ENCODE measurements at places on chromosomes 5 and 9.

DNA sequence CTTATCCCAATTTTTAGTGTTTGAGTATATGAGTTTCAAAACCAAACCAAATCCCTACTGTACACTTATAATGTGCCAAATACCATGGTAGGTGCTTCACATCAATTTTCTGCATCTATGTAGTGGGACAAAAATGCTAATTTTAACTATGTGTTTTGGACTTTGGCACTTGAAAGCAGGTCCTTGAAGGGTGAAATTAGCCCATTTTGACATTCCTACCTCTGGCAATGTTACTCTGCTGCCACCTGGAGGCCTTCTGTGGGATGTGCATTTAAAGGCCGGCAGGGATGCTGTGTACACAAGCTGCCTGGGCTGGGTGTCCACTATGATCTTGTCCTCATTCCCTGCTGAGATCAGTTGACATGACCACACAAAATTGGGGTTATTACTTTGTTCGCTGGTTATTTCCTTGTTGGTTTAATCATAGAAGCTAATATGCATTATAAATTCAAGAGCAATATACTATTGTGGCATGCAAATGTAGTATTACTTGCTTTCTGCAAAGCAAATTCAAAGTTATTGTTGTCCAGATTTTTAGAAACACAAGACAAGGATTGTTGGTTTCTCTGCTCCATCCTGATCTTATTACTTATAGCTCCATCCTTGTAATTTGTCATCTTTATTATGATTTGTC lies 166.8 kb downstream of the ARHGEF28 start:
- DNase-seq, result peak; percentile 62

GRCh38 chr9:92706218-92706940 lies 36.4 kb upstream of the IPPK start:
- peak; percentile 36 for DNase-seq

DNA sequence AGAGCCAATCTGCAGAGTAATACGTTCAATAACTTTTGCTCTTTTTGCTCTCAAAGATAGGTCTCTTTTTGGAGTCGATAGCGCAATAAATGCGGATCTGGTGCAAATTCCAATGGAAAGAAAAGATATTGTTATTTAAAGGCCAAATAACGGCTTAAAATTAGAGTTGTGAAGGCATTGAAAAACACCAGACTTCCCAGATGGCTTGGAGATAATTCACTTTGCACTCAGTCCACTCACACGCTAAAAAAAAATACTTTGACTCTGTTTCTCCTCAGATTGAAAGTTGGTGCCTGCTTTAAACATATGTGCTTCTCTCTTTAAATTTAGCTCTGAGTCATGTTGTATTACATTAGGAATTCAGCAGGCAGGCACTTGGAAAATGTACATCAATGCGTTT lies 19.5 kb upstream of the MED27 start:
- no peak for DNase-seq

DNA sequence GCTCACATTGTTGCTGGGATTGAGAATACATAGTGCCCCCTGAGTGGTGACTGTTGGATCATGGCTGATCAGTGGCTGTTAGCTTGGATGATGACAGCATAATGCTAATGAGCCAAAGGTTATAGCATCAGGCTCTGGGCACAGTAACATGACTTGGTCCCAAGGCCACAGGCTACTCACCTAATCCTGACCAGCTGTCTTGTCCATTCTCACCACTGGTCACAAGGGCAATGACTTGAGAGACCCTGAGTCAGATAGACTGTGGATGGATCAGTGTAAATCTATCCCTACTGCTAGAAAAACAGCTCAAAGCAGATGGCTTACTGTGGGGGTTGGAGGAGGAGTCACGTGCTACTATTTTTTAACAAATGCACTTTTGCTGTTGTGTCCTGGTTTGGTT lies 74.7 kb downstream of the AOPEP start:
- DNase-seq, result no peak

DNA sequence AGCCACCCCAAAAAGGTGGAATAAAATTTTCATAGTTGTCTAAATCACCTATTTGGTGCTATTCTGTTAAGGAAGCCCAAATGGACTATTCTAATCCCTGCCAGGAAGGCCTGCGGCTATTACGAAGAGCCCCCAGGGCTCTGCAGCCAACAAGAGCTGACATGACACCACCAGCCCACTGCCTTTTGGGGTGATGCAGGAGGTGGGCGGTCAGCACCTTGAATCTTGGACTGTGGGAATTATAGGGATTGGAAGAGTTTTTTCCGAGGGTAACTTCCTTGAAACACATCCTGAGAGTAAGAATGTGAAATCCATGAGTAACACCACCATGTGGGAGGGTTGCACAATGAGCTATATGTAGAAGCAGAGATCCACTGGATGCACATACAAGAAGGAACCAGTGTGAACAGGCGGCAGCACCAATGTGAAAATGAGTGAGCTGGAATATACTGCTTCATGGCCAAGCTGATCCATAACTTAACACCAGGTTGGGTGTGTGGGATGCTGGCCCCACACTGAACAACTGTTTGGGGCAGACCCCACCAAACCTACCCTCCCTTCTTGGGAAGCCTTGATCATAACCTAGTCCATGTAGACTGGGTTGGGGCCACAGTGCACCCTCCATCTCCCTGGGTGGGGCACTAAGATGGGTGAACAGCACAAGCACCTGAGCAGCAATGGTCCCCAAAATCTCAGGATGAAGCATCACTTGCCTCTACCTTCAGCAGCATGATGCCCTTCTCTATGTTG lies 239.0 kb downstream of the FSTL4 start:
- DNase-seq, result no peak

GRCh38 chr5:37436146-37436934 lies 57.2 kb downstream of the WDR70 start:
- DNase-seq, result no peak

GRCh38 chr5:51652980-51653379 lies 269.7 kb downstream of the ISL1 start:
- no peak for DNase-seq

DNA sequence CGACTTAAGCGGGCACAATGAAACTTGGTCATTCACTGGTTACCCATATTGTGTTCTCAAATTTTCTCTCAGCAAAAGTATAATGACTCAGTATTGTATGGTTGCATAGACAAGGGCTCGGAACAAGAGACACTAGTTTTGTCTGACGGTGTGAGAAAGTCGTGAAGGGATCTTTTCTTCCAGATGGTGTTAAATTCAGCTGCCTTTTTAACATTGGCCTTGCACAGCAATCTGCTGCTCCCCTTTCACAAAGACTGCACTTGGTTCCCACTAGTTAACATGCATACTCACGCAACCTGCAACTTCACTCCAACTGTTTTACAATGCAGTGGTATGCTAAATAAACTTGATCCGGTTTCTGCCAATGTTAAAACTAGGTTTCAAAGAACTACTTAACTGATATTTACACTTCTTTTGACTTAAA lies 219.2 kb downstream of the MEF2C start:
- no peak for DNase-seq

DNA sequence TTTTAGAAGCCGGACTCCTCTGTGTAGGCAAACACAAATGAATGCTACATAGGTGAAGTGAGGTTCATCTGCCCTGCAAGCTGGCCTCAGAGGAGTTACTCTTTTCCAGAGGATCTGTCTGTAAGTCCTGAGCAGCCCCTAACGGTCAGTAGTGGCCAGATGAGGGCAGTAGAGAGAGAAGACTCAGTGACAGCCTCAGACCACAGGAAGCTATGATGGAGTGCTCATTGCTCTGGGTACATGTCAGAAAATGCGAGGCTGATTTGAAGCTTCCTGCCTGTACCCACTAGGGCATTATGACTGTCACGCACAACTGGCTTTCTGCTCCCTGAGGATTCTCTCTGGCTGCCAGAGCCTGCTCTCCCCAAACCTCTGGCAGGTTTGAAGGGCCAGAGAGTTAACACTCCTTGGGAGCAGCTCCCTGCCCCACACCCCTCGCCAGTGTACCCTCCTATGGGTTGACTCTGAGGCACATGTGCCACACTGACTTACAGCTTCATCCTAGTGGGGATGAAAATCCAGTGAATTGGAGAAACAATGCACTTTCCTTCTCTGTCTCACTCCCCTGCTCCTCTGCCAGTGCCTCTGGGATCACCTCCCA lies 141.5 kb downstream of the GABRG2 start:
- peak; percentile 6 for DNase-seq

DNA sequence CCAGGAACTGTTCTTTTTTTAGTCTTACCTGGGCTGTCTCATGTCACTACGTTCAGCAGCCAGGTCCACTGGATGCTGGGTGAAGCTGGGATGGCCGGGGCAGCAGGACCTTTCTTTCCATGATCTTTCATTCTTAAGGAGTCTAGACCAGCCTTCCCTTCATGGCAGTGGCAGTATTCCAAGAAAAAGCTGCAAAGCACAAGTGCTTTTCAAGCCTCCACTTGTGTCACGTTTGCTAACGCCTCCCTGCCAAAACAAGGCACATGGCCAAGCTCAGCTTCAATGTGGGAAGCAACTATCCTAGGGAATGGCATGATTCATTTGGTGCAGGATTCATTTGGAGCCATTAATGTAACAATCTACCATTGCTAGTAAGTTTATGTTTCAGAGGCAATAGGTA lies 94.8 kb downstream of the RCL1 start:
- no peak for DNase-seq

- no peak for DNase-seq
These were observed 124.5 kb downstream of the CAAP1 start for GRCh38 chr9:26768145-26768544.

DNA sequence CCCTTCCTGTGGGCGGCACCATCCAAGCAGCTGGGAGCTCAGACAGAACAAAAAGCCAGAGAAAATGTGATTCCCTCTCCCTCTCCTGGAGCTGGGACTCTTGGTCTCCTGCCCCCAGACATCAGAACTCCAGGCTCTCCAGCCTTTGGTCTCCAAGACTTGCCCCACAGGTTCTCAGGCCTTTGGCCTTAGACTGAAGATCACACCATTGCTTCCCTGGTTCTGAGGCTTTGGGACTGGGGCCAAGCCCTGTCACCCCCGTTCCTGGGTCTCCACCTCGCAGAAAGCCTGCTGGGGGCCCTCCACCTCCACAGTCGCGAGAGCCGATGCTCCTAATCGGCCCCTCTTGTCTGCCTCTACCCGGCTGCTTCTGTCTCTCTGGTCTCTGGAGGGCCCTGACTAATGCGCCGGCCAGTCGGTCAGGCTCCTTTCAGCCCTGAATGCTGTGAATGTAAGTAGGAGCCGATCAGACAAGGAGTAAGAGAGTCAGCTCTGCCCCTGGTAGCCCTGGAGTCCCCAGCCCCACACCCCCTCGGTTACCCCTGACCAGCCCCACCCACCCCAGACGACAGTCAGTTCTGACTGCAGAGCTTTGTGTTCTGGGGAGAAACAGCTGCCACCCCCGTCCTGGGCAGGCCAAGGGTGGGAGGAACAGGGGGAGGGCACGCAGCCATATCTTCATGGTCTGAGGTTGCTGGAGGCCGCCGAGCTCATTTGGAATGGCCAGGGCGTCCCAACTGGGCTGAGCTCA lies 57.5 kb downstream of the VAV2 start:
- DNase-seq, result no peak

DNA sequence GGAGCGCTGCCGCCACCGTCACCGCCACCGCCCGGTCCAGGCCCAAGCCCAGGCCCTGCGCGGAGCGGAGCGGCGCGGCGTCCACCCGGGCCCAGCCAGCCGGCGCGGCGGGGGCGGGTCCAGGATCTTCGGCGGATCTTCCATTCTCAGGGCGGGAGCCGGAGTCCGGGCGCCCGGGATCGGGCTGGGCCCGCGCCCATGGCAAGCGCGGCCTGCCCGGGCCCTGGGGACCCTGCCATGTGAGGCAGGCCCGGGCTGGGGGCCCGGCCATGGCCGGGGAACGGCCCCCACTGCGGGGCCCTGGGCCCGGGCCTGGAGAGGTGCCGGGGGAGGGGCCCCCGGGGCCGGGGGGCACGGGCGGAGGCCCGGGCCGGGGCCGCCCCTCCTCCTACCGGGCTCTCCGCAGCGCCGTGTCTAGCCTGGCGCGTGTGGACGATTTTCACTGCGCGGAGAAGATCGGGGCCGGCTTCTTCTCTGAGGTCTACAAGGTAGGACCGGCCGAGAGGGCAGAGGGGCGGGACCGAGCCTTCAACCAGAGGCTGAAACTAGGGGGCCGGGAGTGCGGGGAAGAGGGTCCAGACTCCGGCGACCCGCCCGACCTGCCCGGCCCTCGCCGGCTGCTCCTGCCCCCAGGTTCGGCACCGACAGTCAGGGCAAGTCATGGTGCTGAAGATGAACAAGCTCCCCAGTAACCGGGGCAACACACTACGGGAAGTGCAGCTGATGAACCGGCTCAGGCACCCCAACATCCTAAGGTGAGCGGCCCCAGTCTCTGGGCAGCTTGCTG lies 482 bp downstream of the TESK1 start:
- DNase-seq, result peak; percentile 44

- peak; percentile 32 for DNase-seq
These were observed 473 bp downstream of the ZBTB34 start for GRCh38 chr9:126860757-126861466.

GRCh38 chr5:139726248-139726647 lies 69.4 kb upstream of the PSD2 start:
- no peak for DNase-seq

- no peak for DNase-seq
These were observed 412.6 kb upstream of the CTNND2 start for GRCh38 chr5:12316812-12317211.

DNA sequence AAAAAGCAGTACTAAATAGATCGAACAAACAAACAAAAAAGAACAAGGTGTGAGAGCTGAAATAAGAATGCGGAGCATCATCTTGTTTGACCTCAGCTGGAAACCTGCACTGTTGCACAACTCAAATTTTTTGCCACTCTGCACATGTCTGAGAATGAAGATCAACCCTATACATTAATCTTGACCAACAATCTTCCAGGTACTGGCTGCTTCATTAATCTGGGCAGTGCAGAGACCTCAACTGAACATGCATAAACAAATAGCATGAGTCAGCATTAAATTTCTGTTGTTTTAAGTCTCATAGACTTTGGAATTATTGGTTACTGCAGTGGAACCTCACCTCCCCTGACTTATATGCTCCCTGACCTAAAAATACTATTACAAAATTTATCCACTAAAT lies 114.6 kb upstream of the FTMT start:
- DNase-seq, result no peak

GRCh38 chr9:20980832-20981455 lies 50.5 kb downstream of the HACD4 start:
- no peak for DNase-seq

DNA sequence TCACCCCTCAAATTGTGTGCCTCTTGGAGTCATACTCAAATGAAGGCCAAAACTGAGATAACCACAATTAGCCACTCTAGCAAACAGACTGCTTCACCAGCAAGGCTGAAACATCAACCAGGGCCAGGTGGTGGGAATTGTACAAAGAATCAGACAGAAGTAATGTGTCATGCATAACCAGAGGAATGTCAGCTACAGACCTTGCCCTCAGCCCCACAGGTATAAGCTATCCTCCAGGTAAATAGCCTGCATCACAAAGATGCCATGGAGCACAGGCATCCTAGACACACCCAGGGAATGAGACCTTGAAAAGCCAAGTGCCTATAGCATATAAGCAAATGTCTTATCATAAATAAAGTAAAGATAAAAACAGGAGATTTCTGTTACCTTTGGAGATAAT lies 242.7 kb downstream of the CETN3 start:
- no peak for DNase-seq

Measured in activated naive CD8-positive, alpha-beta T cell treated with anti-CD3 and anti-CD28 coated beads, Interleukin-2, amount 50 U/mL, for 24 hours (primary cell).